ENCODE measurements at places on chromosomes 13 and 19.
A peak's percentile ranks its signal among the peaks of the same experiment; 100 is the strongest.

- DNase-seq, result peak; percentile 99
Measured at GRCh38 chr19:18571564-18572344, at the start of gene UBA52. Gene UBA52 (plus strand): TSS chr19:18571857. CDS start chr19:18573301, 1,444 bp downstream.

DNA sequence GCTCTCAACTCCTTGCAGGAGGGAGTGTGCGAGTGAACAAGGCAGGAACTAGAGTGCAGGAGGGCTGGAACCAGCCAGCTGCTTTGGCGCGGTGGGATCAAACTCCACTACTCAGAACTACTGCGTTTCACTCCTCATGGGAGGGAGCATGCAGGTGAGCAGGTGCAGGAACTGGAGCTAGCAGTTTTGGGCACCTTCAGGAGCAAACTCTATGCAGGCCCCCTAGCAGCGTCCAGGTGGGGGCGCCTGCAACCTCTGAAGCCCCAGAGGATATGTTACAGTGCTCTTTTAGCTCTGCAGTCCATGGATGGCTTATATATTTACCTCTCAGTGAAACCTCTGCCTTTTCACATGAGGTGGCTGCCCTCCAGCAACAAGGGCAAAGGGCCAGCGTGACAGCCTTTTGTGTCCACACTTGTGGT lies 1303.4 kb downstream of the PCDH9 start:
- peak; percentile 54 for DNase-seq

- DNase-seq, result no peak
Measured at GRCh38 chr13:94620286-94620896, 18.7 kb downstream of the GPR180 start.

DNA sequence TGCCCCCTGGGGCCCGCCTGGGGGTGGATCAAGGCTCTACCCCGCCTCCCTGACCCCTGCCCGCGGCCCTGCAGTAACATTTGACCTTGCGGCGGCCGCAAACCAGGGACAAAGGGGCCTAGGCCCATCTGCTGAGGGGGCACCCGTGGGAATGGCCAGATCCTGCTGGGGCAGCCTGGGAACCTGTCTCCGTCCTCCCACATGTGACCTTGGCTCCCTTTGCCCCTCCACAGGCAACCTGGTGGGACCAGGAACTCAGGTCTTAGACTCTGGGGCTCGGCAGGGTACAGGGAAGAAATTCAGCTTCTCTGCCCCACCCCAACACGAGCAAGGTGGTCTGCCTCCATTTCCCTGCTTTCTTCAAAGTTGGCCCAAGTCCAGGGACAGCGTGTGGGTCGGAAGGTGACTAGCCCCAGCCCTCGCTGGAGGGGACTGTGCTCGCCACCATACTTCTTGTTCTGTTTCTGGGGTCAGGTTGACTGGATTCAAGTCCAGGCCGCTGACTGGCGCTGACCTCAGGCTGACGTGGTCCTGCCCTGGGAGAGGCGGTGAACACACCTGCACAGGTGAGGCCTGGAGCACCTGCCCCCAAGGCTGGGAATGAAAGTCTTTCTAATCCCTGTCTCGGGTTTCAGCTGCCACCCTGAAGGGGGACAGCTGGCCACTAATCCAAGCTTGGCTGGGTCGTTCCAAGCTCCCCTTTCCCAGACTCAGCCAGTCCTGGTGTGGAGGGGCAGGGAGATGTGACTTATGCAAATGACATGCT lies 2.5 kb upstream of the NR2F6 start:
- DNase-seq, result no peak

DNA sequence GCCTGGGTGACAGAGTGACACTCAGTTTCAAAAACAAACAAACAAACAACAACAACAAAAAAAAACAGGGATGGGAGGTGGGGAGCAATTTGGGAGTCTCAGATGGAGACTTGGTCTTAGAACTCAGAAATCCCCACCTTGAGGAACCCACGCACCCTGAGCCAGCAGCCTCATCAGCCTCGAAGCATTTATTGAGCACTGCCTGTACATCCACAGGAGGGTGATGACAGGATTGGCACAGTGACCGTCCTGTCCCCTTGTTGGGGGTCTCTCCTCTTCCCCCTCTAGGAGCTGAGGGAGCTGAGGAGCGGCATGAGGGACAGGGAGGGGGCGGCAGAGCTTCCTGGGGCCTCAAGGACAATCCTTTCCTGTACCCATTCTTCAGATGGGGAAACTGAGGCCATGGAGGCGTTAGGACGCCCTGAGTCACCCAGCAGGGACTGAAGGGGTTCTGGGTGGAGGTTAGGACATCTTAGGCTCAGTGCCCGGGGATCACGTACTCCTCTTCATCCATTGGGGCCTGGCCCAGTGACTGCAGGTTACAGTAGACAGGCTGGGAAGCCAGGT lies 5.6 kb downstream of the GDF15 start:
- DNase-seq, result no peak

GRCh38 chr13:96650301-96650886 lies 343.9 kb downstream of the OXGR1 start:
- DNase-seq, result no peak

DNA sequence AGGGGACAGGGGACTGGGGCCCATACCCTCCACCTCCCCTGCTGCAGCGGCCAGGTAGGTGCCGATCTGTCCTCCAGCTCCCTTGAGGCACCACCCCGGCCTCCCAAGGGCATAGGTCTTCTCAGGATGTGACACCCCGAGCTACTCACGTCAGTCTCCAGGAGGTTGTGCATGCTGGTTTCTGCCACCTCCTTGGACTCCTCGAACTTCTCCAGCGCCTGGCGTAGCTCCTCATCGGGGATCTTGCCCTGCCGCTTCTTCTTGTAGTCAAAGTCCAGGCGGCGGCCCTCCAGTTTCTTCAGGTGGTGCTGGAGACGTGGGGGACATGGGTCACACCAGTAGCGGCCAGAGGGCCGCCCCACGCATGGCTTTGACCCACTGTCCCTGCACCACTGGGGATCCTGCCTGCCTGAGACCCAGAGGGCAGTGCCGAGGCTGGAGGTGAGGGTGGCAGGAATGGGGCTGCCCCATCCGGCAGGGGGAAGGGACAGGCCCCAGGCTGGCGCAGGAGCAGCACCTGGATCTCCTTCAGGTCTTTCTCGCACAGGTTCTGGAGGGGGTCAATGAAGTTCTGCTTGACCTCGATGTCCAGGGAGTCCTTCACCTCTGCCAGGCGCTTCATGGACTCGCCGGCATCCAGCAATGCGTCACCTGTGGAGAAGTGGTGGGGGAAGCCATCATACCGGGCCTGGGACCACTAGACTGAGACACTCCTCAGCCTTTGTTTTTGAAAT lies 20.4 kb downstream of the MPND start:
- no peak for DNase-seq

DNA sequence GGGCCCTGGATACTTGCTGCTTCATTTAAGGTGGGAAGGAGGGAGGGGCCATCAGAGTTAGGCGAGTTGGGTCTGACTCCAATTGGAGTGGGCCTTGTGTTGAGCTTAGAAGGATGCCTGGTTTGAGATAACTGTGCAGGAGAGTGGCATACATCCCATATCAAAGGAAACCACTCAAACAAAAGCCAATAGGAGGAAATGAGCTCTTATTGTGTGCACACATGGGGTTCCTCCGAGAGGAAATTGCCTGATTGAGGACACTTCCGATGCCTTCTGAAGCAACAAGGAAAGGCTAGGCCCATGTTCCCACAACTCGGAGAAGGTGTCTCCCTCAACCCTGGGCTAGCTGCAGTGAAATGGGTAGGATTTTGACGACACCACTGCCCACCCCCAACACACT lies 19.6 kb downstream of the MBNL2 start:
- DNase-seq, result no peak

DNA sequence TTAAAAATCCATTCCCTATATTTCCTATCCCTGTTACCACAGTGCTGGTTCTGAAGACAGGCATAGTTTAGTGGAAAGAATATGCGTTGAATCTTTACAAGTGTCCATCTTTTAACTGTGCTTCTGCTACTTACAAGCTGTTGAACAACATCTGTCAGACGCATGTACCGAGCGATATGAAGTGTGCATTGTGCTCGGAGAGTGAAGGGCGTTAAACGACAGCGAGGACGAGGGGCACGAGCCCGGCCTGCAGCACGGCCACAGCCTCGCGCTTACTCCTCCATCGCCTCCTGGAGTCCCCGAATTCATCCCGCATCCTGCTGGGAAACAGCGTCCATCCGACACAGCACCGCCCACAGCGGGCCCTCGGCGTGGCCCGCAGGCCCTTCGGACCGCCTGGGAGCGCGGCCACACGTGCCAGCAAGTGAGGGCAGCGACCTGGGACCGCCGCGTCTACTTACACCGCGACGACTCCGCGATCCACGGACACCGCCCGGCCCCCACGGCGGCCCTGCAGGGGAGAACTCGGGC lies 514 bp downstream of the PCID2 start:
- DNase-seq, result peak; percentile 68

GRCh38 chr19:1450735-1451731 lies 1.1 kb downstream of the APC2 start:
- no peak for DNase-seq

DNA sequence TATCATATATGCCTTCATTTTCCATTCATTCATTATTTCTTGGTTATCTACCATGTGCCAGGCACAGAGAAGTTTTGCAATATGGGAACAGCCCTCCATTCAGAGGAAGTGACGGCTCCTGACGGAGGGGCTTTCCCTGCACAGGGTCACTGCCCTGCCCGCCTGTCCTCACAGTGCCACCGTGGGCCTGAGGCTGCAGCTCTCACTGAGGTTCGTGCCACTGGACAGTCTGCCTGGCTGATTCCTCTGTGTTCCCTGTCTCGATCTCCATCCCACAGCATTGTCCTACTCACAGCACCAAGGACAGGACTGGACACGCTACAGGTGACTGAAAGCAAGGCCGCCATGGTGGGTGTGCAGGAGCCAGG lies 92.7 kb downstream of the TSHZ3 start:
- no peak for DNase-seq

- DNase-seq, result no peak
Measured at GRCh38 chr13:78978381-78978998, 319.5 kb upstream of the OBI1 start.

DNA sequence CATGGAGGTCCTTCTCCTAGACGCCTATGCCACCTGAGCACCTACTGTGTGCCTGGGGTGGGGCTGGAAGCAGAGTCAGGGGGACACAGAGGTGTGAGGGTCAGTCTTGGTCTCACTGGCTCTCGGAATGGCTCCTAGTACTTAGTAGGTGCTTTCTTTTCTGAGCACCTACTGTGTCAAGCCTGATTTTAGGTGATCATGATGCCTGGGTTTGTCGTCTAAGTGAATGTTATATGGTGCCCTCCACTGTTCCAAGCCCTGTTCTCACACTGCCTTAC lies 20.0 kb downstream of the MYH14 start:
- no peak for DNase-seq

GRCh38 chr19:16036941-16037340 lies 39.4 kb upstream of the TPM4 start:
- no peak for DNase-seq

GRCh38 chr13:94168783-94169453 lies 310.6 kb downstream of the DCT start:
- DNase-seq, result peak; percentile 57

DNA sequence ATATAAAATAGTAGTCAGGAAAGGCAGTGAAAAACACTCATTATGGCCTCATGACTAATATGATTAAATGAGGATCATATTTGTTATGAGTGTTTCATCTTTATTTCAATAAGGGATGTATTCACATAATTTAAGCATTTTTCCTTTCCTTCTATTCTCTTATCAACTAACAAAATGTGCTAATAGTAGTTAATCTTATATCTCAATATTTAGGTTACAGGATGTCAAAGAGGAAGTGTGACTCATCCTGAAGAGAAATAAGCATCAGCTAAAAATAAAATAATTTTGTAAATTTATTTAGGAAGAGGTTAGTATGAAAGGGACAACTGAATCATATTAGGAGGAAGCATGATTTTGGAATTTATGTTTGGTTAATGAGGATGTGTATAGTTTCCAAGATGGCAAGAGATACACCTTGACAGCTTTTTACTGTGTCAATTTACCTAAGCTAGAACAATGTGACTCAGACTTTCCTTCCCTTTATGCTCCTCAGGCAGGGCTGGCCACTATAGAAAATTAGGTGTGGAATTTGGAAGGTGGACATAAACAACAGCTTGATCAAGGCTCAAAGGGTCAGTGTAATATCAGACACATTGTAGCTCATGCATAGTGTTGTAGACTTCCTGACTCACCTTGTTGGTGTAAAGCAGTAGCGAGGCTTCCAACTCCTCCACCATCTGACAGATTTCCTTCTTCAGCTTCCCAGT lies 172.7 kb downstream of the SLITRK1 start:
- no peak for DNase-seq

GRCh38 chr13:75369981-75370380 lies 112.0 kb downstream of the TBC1D4 start:
- no peak for DNase-seq

GRCh38 chr19:3899531-3900294 lies 19.2 kb downstream of the ATCAY start:
- DNase-seq, result no peak

- no peak for DNase-seq
Measured at GRCh38 chr19:54121259-54121658, 5.7 kb downstream of the PRPF31 start.

DNA sequence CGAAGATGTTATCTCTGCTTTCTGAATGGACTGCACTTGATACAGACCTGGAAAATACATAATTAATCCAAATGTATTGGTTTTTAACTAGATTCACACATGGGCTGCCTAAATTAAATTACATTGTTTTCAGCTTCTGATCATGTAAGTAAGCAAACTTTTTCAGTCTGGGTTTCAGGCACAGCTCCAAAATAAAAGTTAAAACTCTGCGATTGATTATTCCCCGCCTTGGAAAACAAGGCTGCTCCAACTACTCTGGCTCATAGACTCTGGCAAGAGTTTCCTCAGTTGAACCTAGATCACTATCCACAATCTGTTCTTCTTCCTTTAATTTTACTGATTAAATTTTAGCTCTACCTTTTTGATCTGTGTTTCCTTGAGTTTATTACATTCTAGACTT lies 526.0 kb upstream of the SPRY2 start:
- no peak for DNase-seq

DNA sequence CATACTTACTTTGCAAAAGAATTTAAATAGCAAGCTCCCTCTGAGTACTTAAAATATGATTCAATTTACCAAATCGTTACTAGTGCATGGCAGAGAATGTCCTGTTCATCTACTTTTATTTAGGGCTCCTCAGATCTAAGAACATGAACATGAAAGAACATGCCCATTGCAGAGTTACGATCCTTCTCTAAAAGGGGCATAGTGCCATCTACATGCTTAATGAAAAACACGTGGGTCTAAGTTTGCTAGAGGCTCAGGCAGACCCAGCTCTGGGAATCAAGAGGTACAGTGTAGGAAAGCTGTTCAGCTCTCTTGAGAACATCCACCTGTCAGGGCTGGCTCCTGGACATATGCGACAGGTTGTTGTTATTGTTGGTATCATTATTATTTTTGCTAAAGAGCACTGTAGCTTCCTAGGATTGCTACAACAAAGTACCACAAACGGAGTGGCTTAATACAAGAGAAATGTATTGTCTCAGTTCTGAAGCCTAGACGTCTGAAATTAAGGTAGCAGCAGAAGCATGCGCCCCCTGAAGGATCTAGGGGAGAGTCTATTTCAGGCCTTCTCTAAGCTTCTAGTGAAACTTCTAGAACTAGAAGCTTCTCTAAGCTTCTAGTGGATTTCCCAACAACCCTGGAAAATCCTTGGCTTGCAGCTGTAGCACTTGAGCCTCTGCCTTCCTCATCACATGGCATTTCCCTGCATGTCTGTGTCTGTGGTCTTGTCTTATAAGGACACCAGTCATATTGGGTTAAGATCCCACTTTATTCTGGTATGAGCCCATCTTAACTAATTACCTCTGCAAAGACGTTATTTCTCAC lies 133.9 kb downstream of the DCT start:
- DNase-seq, result no peak

Data from left lobe of liver (tissue), 2 donors.